ENCODE measurements at places on chromosomes 3 and 15.

GRCh38 chr15:51191072-51191670 lies 96.5 kb upstream of the TNFAIP8L3 start:
- DNase-seq: no peak

GRCh38 chr3:101903451-101903871 lies 54.1 kb downstream of the NFKBIZ start:
- DNase-seq: no peak

GRCh38 chr15:89141885-89142284 lies 53.6 kb downstream of the ABHD2 start:
- no peak for DNase-seq

DNA sequence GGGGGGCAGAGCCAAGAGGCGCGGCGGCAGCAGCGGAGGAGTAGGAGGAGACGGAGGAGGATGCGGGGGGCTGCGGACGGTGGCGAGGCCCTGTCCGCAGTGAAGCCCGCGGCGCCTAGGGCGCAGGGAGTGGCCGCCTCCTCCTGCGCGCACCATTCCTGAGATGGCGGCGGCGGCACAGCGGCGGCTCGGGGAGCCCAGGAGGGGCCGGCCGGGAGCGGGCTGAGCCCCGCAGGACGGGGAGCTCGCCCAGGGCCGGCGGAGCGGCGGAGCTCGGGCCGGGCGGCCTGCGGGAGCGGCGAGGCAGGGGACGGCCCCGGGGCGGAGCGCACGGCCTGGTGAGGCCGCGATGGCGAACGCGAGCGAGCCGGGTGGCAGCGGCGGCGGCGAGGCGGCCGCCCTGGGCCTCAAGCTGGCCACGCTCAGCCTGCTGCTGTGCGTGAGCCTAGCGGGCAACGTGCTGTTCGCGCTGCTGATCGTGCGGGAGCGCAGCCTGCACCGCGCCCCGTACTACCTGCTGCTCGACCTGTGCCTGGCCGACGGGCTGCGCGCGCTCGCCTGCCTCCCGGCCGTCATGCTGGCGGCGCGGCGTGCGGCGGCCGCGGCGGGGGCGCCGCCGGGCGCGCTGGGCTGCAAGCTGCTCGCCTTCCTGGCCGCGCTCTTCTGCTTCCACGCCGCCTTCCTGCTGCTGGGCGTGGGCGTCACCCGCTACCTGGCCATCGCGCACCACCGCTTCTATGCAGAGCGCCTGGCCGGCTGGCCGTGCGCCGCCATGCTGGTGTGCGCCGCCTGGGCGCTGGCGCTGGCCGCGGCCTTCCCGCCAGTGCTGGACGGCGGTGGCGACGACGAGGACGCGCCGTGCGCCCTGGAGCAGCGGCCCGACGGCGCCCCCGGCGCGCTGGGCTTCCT lies at the start of gene GPR27:
TSS of gene GPR27 (plus strand) at position 155 of the 909 bp plus-strand sequence. CDS start at position 350, 195 bp downstream.
- DNase-seq: no peak

DNA sequence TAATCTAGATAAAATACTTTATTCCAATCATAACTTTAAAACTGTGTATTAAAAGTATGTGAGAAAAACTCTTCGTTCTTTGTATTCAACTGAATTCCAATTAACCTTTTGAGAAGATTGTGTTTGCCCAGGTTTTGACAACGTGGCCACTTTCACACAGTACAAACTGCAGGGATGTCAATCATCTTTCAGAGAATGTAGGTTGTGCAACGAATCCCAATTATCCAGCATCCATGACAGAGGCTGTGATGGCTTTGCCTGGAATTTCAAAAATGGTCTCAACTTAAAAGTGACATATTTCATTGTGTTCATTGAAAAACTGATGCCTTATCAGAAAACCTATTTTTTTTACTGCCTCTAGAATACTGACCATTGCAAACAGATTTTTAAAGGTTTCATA lies 615.1 kb upstream of the KCNMB2 start:
- no peak for DNase-seq

Measured in stimulated activated CD8-positive, alpha-beta memory T cell treated with anti-CD3 and anti-CD28 coated beads, Interleukin-4, amount 100 ng/mL, for 4 hours (primary cell).